ENCODE measurements at places on chromosomes 2 and 18. TPM values are rescaled to one million over a fixed set of nuclear protein-coding genes. Genes with fewer than 3 reads are reported as not detected.

DNA sequence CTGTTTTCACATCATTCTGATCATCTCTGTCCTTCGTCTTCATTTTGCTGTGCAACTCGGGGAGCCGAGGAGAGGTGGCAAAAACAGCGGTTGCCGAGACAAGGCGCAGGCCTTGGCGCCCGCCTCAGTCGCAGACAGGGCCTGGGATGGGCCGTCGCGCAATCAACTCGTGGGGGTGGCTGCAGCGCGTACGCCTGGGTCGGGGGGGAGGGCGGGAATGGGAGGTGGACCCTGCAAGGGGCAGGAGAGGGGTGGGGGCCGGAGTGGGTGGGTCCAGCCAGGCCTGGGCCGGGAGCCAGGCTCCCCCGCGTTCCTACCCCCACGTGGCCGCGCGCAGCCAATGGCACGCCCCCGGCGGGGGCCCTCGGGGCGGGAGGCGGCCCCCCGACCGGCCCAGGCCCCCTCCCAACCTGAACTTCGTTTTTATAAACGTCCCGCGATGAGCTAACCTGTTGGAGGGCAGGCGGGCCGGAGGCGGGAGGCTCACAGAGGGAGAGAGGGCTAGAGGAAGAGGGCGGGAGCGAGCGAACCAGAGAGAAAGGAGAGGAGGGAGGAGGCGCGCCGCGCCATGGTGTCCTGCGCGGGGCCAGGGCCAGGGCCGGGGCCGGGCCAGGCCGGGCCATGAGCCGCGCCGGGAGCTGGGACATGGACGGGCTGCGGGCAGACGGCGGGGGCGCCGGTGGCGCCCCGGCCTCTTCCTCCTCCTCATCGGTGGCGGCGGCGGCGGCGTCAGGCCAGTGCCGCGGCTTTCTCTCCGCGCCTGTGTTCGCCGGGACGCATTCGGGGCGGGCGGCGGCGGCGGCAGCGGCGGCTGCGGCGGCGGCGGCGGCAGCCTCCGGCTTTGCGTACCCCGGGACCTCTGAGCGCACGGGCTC lies at the start of gene HOXD13:
Gene HOXD13, plus strand, starts transcription at position 452 of the 875 bp plus-strand sequence. Its CDS starts 170 bp downstream, at position 622.
- no peak for DNase-seq

- no peak for DNase-seq
Measured at GRCh38 chr2:176003958-176004357, 1.9 kb upstream of the LNPK start.

- no peak for DNase-seq
Measured at GRCh38 chr2:81505586-81505985, 1201.0 kb upstream of the LRRTM1 start.

GRCh38 chr2:22487036-22487435 lies 897.9 kb upstream of the KLHL29 start:
- DNase-seq, result no peak

GRCh38 chr2:88185480-88185879 lies 15.3 kb downstream of the THNSL2 start:
- no peak for DNase-seq

DNA sequence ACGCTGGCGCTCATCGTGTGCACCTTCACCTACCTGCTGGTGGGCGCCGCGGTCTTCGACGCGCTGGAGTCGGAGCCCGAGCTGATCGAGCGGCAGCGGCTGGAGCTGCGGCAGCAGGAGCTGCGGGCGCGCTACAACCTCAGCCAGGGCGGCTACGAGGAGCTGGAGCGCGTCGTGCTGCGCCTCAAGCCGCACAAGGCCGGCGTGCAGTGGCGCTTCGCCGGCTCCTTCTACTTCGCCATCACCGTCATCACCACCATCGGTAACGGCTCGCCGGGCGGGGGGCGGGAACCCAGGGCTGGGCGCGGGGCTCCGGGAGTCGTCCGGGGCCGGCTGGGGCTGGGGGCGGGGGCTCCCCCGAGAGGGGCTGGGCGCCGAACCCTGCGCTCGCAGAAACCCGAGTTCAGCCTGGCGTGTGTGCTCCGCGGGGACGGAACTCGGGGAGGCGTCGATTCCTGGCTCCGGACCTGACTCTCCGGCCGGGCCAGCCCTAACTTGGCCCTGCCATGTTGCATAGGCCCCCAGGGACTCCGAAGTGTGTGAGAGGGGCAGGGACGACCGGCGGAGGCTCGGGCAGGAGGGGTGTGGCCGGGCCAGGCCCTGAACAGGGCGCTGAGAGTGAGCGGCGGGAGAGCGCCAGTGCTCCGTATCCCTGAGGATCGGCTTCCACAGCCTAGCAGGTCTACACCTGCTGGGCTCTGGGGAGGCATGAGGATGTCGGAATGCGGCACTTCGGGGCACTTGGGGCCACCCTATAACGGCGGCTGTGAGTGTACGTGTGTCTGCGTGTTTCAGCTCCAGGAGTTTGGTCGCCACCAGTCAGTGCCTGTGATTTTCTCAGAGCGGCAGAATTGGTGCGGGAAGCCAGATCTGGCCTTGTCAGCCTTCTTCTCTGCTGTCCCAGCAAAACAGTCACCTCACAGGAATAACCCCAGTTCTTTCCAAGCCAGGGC lies 651 bp downstream of the KCNK3 start:
- no peak for DNase-seq

GRCh38 chr18:72986103-72986502 lies 118.3 kb upstream of the NETO1 start:
- DNase-seq, result no peak

GRCh38 chr2:68912732-68913131 lies 40.0 kb downstream of the GKN2 start:
- no peak for DNase-seq

GRCh38 chr2:8566155-8566670 lies 115.6 kb upstream of the ID2 start:
- DNase-seq, result no peak

DNA sequence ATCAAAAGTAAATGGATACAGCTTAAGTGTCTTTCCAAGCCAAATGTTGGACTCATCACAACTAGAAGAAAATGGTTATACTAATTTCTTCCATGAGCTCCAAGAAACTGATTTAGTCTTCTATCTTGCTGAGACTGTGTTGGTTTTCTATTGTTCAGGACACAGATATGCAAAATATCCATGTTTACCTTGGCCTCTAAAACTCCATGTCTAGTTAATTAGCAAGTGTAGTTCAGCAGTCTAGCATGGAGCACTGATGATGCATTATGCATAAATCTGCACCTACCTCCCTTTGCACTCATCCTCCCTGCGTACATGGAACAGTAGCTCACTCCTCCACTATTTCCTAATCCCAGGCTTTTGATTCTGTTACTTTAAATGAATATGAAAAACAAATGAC lies 731.4 kb upstream of the CHAC2 start:
- no peak for DNase-seq

- DNase-seq, result no peak
Measured at GRCh38 chr2:144524118-144525009, 4.4 kb upstream of the ZEB2 start.

GRCh38 chr18:11137400-11137799 lies 12.0 kb downstream of the PIEZO2 start:
- DNase-seq, result no peak

- DNase-seq, result no peak
Measured at GRCh38 chr2:15591373-15591691, 336 bp upstream of the DDX1 start.

DNA sequence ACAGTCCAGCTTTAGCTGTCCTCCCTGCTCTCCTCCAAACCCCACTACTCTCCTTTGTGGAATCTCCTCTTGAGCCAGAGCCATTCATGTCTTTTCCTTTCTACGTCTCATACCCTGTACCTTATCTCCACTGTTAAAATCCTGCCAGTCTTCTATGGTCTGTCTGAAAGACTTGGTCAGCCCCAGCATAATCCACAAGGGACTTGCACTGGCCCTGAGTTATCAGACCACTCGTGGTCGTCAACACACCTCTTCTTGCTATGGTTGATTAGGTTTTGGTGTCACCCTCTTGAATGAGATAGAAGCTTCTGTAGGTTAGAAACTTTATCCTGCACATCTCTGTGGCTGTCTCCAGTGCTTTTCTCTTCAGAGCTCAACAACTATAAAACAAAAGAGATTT lies 56.8 kb downstream of the MYO1B start:
- DNase-seq, result no peak

- DNase-seq, result no peak
Measured at GRCh38 chr2:104570259-104570658, 283.7 kb upstream of the POU3F3 start.

GRCh38 chr2:170845343-170845742 lies 28.7 kb downstream of the GAD1 start:
- no peak for DNase-seq

- no peak for DNase-seq
Measured at GRCh38 chr2:27583390-27583915, 611 bp downstream of the ZNF512 start.

- DNase-seq, result no peak
Measured at GRCh38 chr2:241309684-241310117, 5.8 kb downstream of the HDLBP start.

GRCh38 chr2:225196579-225196978 lies 154.3 kb upstream of the DOCK10 start:
- no peak for DNase-seq

DNA sequence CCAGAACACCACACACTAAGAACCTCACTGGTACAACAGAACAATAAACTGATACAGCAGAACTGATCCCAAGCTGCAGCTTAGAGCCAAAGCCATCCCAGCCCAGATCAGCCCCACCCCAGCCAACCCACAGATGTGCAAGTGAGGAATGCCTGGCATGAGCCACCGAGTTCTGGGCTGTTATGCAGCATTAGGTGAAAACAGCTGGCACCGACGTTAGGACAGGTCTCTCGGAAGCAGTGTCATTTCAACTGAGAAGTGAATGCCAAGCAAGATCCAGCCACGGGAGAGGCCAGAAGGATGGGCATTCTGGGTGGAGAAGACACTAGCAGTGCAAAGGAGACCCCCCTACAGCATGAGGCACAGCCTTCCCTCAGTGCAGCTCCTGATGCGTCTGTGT lies 38.9 kb downstream of the ADCY3 start:
- no peak for DNase-seq

DNA sequence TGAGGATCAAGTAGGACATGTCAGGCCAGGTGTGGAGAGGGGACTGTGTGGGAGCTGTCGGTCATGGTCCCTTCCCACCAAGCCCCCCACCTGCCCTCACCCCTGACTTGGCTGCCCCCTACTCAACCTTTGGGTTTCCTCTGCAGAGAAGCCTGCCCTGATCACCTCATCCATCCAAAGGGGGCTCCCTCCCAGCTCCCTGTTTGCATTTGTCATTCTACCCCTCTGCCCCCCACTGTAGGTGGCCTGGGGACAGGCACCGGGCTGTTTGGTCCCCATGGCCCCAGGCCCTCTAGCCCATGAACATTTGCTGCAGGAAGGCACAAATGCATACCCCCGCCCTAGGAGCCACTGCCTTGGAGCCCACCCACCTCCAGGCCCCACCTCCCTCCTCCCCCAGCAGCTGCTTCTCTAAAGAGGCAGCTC lies 115.0 kb downstream of the SMAD7 start:
- no peak for DNase-seq

DNA sequence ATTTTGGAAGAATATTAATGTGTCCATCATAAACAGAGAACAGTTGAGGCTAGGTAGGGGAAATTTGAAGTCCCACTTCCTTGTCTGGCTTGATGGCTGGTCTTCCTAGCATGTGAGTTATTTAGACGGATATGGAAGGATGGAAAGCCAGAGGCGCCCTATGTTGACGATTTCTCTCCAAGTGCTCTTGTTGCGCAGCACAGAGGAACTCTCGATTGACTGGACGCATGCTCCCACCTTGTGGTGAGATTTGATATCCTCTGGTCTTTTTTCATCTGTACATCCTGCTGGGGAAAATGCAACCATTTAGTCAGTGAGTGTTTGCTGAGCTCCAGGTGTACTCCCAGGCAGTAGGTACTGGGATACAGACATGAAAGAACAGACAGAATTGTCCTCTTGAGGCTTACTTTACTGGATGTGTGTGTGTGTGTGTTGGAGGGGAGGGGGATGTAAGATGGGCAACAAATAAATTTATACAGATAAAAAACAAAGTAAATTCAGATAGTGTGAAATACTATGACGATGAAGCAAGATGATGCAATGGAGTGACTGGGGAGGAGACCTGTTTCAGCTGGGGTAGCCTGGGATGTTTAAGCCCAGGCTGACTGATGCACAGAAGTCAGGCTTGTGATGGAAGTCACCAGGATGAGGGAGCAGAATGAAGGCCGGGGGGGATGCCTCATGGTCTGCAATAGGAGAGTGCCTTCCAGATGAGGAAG lies 137.2 kb downstream of the TRIM43 start:
- DNase-seq, result peak; percentile 54

DNA sequence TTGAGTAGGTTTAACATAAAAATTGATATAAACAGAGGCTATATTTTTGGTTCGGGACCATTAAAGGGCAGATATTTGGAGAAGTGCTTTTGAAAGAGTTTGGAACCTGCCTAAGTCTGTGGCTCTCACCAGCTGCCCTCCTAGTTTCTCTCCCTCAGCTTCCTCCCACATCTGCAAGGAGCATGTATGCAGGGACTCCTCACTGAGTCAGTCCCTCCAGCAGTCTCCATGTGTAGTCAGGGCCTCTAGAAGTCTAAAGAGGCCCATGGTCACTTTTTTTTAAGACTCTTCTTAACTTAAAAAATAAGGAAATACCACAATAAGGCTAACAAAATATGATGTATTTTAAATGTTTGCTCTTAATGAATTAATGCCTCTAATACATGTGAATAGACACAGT lies 220.0 kb upstream of the TANK start:
- no peak for DNase-seq

- no peak for DNase-seq
Measured at GRCh38 chr2:102100371-102101096, 42.0 kb upstream of the IL1R1 start.

DNA sequence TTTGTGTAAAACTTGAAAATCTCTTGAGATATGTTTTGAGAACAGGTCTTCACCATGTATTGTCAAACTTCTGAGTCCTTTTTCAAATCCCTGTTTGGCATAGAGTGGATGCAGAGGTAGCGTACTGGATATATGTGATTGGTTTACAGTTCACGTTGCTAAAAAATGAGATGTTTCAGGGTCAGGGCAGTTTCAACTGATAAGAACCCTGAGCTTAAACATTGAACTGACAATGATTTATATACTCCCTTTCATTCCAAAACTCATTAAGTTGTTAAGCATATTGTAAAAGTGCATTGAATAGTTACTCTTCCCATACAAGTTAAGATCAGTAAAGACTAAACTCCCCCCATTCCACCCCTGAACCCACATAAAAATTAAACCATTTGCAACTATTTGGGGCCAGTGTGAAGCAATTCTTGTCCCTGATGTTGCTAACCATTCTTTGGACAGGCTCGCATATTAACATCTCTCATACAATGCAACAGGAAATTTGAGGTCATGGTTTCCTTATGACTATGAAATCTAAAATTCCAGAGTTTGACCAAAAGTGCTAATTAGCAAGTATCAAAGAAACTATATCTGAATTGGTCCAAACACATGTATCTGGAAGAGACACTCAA lies 470.9 kb upstream of the ACVR2A start:
- no peak for DNase-seq

CFAP53 gene
- 0.18 TPM for total RNA-seq

ANKRD23 gene
- 1.6 TPM for total RNA-seq

CD207 gene
- total RNA-seq, result not detected

IL1F10 gene
- total RNA-seq, result not detected

TMSB10 gene
- 9,445 TPM for total RNA-seq

CHRNG gene
- not detected for total RNA-seq

CYRIA gene
- 19.4 TPM for total RNA-seq

RNU2-63P gene
- not detected for total RNA-seq

PPP1R1C gene
- 0.93 TPM for total RNA-seq
